Stimulated activated CD4-positive, alpha-beta T cell treated with anti-CD3 and anti-CD28 coated beads, Interleukin-1b, Interleukin-23, amount 100 ng/mL, for 1 hour (primary cell): ENCODE measurements at places on chromosomes 4 and X.

- DNase-seq, result no peak
Measured at GRCh38 chr4:150235808-150236271, 157.6 kb downstream of the DCLK2 start.

DNA sequence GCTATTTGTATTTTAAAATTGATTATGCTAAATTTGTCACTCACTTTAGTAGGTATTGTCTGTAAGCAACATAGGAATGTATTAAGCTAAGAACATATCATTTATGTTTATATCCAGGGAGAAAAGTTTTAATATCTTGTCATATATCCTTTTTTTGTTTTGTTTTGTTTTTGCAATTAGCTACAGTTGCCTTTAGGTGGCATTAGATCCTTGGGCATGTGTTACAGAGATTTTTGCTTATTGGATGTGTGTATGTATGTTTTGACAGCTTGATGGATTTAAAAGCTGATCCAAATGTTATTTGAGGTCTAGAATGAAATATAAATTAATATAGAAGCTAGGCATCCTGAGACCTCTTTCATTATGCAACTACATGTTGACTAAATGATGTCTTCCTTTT is 36.1 kb upstream of the OTUD4 start:
- DNase-seq, result no peak

GRCh38 chr4:161952382-161952781 is 211.4 kb downstream of the FSTL5 start:
- DNase-seq, result no peak

- DNase-seq, result no peak
Measured at GRCh38 chrX:78066110-78066509, 37.9 kb upstream of the PGK1 start.

- DNase-seq, result no peak
Measured at GRCh38 chrX:39112143-39112542, 310.9 kb downstream of the MID1IP1 start.

GRCh38 chrX:18894156-18894555 is 89.8 kb downstream of the PHKA2 start:
- no peak for DNase-seq

- DNase-seq, result no peak
Measured at GRCh38 chr4:12724510-12724909, 759.6 kb downstream of the RAB28 start.

DNA sequence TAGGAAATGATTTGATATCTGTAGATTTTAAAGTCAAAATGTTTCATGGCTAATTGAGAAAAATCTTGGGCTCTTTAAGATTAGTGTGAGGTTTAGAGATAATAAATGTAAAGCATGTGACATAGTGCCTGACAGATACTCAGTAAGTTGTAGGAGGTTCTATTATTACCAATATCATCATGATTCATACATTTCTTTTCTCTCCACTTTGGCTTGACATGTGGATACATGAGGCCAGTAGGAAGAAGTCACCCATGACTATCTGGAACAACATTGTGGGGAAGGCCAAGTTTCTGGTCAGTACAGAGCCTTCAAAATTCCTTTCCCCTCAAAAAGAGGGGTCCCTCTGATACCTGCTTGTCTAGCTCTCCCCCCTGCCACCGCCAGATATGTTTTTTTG is 91.2 kb upstream of the SORBS2 start:
- no peak for DNase-seq
